ENCODE measurements at places on chromosomes 5 and 9.

- DNase-seq = no peak
These were observed 78.5 kb upstream of the EPB41L4B start for GRCh38 chr9:109399258-109399767.

- no peak for DNase-seq
These were observed 182.5 kb downstream of the CDK5RAP2 start for GRCh38 chr9:120397453-120397852.

DNA sequence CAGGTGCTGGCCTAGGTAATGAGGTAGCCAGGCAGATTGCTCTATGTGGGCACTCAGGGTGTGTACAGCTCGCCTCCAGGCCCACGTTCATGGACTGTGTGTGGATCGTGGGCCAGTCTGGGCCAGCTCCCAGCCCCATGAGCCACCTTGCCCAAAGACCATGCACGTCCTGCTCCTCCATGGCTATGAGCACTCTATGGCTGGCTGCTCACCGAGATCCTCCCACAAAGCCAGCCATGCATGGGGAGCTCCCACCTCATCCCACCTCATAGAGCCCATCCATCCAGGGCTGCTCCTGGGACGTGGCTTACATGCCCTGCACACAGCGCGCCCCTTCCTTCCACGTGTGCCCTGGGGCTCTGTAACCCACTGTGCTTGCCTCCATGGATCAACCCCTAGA, 262.5 kb upstream of the IRX1 start:
- no peak for DNase-seq

DNA sequence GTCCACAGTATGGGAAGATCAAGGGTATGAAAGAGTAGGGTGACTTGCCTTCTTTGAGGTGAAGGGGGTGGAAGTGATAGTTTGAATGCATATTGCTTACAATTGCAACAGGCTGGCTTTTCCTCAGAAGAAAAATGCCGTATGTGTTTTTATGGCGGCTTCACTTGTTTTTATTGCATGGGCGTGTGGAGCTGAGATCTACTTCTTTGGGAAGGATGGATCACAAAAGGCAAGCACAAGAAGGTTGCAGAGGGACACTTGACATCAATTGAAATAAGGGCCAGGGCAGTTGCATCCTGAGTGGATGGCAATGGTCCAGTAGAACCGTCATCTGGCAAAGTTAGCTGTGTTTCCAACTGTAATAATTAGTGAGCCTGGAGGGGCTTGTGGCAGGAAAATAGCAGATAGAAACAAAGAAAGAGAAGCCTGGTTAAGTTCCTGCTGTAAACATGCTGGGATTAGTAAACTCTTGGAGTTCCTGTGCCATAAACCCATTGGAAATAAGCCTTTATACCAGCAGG, 138.4 kb downstream of the NTRK2 start:
- DNase-seq = no peak

- no peak for DNase-seq
These were observed 32.0 kb downstream of the DAPK1 start for GRCh38 chr9:87529671-87530070.

- no peak for DNase-seq
These were observed 18.8 kb downstream of the ZNF510 start for GRCh38 chr9:96758845-96759673.

- no peak for DNase-seq
These were observed 188.8 kb downstream of the MRPS30 start for GRCh38 chr5:44997506-44997905.

DNA sequence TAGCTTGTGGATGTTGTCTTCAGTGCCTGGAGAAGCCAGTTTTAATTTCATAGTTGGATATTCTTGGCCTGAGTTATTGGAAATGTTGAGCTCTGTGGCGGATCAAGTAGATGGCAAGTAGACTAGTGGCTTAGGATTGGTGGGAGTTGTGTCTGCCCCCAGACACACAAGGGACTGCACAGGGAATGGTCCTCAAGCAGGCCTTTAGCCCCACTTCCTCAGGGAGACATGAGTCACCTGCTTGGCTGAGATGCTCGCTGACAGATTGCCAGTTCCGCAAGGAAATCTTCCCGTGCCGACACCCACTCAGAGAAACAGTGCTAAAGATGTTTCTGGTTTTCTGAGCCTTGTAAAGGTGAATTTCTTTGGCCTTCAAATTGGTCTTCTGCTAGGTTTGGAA, 18.8 kb upstream of the CATSPER3 start:
- DNase-seq = no peak

DNA sequence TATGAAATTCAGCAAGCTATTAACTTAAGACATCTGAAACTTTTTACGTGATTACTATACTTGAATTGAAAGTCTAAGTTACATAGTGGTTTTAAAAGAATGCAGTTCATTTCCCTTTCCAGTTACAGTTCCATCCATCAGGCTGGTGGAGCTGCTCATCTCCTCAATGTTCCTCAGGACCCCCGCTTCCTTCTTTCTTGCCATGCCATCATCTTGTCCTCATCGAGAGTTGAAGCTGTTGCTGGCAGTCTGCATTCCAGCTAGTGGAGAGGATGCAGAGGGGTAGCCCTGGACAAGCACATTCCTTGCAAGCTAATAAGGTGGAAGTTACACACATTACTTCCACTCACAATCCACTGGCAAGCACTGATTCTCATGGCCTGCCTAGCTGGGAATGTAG, 8.8 kb upstream of the RNF183 start:
- DNase-seq = no peak

GRCh38 chr9:84054341-84055010, 73.9 kb downstream of the RMI1 start:
- no peak for DNase-seq

DNA sequence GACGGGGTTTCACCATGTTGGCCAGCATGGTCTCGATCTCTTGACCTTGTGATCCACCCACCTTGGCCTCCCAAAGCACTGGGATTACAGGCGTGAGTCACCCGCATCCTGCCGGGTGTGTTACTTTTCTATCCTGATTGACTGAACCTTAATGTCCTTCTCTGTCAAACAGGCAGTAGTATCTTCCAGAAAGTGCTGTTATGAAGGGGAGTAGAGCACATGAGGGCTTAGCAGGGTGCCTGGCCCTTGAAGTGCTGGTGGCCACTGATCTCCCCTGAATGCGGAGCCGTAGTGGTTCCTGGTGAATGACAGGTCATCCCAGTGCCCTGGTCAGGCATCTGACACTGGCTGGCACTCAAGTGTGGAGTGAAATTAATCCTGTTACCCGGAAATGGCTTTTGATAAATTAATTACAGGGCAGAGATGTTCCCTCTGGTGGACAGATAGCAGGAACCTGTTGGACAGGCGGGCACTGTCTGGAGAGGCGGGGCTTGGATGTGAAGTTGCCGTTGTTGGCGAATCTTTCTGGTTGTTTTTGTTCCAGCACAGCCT, 28.4 kb downstream of the PRRC2B start:
- DNase-seq = no peak

DNA sequence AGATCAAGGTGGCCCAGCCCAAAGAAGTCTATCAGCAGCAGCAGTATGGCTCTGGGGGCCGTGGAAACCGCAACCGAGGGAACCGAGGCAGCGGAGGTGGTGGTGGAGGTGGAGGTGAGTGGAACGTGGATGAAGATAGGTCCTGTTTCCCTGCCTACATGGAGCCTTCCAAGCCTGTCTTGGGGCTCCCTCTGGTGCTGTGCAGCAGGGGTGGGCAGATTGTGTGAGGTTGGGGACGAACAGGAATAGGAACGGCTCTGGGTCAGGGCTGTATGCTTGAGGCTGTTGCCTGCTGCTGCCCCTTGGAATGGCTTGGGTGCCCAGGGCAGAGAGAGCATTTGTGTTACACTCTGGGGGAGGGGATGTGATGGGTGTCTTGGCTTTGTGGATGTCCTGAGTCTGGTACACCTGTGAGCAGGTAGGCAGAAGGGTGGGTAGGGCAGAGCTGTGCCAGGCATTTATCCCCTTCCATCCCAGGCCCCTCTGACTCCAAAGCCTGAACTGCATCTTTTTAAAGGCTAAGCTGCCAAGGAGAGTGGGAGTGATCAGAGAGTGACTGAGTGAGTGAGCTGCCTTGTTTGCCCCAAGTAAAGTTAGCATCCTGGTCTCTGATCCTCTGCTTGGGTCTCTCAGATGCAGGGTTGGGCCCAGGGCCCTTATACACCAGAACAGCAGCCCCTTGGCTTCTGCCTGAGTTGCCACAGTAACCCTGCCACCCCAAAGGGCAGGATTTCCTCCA, 5.2 kb downstream of the HNRNPAB start:
- DNase-seq = no peak

- DNase-seq = no peak
These were observed 131.6 kb downstream of the GOLPH3 start for GRCh38 chr5:32042551-32042961.

GRCh38 chr5:373710-374602, 52.4 kb downstream of the AHRR start:
- DNase-seq = peak; percentile 55

DNA sequence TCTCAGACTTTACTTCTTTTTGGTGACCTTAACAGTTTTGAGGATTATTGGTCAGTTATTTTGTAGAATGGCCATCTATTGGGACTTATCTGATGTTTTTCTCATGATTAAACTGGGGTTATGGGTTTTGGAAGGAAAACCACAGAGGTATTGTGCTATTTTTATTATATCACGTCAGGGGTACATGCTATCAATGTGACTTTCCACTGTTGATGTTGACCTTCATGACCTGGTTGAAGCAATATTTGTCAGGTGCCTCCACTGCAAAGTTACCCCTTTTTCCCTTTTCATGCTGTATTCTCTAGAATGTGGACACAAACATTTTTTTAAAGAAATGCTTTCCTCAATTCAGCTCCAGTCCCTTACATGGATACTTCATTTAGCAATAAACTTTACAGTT, 152.8 kb upstream of the TSLP start:
- DNase-seq = no peak

DNA sequence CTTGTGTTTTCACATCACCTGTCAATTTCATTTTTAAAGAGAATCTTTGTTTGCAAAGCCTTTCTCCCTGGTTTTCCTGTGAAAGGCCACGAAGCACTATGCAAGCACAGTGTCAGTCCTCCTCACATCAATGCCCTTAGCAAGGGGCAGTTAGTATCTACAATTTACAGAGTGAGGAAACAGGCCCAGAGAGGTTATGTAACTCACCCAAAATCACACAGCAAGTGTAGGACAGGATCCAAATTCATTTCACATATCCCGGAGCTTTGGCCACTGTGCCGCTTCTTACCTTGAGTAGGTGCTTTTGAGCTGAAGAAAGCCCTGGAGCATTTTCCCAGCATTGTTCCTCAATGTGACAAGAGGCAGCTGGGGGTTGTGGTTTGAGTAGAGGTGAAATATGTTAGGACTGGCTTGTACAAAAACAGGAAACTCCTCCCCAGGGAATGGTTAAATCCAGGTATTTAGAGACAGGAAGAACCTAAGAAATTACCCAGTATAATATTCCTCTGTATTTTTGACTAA, 283.8 kb downstream of the NTRK2 start:
- DNase-seq = no peak

GRCh38 chr9:89372979-89373378, 54.7 kb downstream of the SECISBP2 start:
- no peak for DNase-seq

All from activated T-cell treated with anti-CD3 and anti-CD28 coated beads for 1 hour (primary cell).